ENCODE measurements at places on chromosomes 13 and 19.

- no peak for DNase-seq
These were observed 99.5 kb upstream of the SPATA13 start for GRCh38 chr13:24060993-24061392.

DNA sequence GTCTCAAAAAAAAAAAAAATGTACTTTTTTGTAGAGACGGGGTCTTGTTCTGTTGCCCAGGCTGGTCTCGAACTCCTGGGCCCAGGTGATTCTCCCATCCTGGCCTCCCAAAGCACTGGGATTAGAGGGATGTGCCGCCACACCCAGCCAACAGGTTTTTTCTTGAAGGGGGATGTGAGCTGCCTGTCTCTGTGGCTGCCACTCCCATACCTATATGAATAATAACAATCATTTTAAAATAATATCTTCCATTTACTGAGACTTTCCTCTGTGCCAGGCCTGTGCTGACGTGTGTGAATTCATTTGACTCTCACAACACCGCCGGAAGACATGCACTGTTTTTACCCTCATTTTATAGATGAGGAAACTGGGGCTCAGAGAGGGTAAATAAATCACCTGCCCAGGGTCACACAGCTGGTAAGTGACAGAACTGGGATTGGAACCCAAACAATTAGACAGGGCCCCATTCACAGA lies 7.2 kb upstream of the BCL3 start:
- DNase-seq: no peak

- no peak for DNase-seq
These were observed 36.2 kb upstream of the LPAR6 start for GRCh38 chr13:48448959-48449614.

- DNase-seq: no peak
These were observed 373.1 kb downstream of the DIAPH3 start for GRCh38 chr13:59790626-59791025.

- no peak for DNase-seq
These were observed 45.0 kb upstream of the TDRD3 start for GRCh38 chr13:60351855-60352615.

- DNase-seq: no peak
These were observed 7.8 kb downstream of the ANKLE1 start for GRCh38 chr19:17289489-17289888.

DNA sequence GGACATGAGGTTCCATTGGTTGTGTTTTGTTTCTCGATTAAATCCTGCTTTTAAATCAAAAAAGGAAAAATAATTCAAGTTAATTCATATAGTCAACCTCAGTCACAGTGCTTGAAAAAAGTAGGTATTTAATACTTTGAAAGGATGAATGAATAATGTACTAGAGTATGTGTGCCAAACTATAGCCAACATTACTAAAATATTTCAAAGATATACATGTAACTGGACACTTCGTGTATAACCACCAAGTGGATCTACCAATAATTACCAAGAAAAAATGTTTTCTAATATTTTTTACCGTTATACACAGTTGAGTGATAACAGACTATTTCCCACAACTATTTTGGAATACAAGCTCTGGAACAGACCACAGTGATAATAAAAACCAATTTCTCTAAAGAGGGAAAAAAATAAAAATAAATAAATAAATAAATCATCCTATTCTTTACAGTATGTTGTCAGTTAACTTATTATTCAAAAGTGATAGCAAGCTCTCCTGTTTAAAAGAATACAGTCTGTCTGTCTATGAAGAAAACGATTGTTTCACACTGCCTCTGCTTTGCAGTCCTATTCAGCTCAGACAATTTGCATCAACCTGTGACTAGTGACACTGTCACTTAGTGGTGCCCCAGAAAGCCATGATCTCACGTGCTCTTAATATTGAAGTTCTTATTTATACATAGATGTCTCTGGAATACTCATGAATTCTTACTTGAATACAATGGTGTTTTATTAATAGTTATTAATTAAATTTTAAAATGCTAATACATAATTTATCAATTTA lies 58.2 kb downstream of the UBL3 start:
- DNase-seq: no peak

- no peak for DNase-seq
These were observed 490.0 kb upstream of the SGCG start for GRCh38 chr13:22690756-22691155.

DNA sequence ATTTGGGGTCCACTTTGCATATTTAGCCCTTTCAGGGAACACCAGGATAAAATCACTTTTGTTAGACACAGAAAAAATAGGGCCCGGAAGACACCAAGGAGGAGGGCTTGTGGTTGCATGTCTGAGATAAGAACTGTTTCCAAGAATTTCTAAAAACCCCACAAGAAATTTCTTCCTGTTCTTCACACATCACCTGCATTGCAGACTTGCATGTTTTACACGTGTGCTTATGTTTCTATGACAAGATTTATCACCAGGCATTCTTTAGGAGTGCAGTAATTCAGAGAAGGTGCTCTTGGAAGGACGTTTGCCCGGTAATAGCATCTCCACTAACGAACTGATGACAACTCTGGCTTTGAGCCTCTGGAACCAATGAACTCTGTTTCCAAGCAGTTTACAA lies 7.1 kb upstream of the ACTL9 start:
- no peak for DNase-seq

DNA sequence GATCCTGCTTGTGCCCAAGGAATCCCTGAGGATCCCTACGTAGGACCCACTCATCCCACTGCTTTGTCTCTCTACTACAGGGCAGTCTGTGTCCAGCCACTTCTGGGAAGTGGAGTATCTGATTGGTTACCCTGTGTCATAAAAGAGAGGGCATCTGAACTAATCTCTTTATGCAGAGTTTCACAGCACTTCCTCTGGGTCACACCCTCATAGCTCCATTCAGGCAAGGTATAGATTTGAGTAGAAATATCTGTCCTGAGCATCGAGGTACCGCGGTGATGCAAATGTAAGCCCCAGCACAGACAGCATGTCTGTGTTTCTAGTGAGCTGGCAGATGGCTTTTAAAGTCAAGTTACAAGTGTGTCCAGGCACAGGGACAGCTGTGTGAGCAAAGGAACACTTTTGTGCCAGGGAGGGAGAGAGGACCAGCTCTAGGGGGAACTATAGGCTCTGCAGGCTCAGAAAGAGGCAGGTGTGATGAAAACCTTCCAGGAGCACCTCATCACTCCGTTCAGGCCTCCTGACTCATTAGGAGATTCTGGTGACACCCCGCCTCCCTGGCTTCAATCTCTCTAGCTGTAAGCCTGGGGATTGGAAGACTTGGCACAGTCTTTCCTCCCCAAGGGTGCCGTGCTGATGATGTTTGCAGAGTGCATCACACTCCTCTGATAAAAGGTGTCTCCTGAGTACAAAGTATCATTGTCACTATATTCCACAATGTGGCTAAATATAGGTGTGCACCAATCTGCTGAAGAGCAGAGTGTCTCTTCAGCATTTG lies 84.3 kb upstream of the UBL3 start:
- DNase-seq: no peak

- no peak for DNase-seq
These were observed 1019.0 kb downstream of the DIAPH3 start for GRCh38 chr13:59144700-59145099.

GRCh38 chr13:106496072-106496997 lies 39.1 kb downstream of the EFNB2 start:
- DNase-seq: peak; percentile 68

DNA sequence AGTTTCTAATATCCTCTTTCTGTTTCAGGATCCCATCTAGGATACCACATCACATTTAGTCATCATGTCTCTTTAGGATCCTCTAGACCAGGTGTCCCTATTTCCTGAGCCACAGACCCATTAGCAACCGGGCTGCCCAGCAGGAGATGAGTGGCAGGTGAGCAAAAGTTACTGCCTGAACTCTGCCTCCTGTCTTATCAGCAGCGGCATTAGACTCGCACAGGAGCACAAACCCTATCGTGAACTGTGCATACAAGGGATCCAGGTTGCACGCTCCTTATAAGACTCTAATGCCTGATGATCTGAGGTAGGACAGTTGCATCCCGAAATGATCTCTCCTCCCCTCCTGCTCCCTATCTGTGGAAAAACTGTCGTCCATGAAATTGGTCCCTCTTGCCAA lies 7.8 kb upstream of the CEBPG start:
- no peak for DNase-seq

- DNase-seq: no peak
These were observed 14.6 kb upstream of the RPS15 start for GRCh38 chr19:1423436-1424191.

- no peak for DNase-seq
These were observed 2.7 kb downstream of the PRKACA start for GRCh38 chr19:14114854-14115253.

GRCh38 chr13:25112695-25113255 lies 16.8 kb downstream of the PABPC3 start:
- DNase-seq: no peak

GRCh38 chr19:34041925-34042521 lies 130.3 kb upstream of the LSM14A start:
- DNase-seq: no peak

GRCh38 chr13:108408672-108409071 lies 139.2 kb downstream of the TNFSF13B start:
- DNase-seq: no peak

DNA sequence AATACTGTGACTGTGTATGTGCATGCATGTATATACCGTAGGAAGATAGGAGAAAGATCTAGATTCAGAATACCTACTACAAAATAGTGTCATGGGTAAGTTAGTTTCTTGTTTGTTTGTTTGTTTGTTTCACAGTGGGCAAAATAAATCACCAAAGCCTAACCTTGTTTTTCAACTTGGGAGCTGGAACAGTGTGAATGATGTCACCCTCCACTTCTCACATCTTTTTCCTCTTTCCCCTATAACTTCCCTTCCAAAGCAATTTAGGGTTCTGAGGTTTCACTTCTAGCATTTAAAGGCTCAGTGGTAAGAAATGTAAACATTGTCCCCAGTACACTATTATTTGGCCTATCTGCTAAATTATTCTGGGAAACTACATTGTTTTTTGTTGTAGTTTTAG lies 5.4 kb downstream of the KCTD4 start:
- DNase-seq: no peak

- DNase-seq: no peak
These were observed 221.3 kb downstream of the MYO16 start for GRCh38 chr13:108850691-108851090.

DNA sequence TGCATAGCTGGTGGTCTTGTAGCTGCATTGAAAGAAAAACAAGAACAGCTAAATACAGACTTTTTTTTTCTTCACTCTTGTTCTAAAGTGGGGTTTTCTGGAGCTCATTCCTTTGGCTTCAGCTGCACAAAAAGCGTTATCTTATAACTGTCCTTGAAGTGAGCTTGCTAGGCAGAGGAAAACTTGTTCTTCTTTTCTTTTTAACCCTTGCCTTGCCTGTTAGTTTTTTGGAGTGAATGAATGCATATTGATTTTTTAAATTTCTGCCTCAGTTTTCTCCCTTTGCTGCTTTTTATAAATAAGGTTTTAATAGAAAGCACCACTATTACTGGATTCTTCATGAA lies 1.5 kb downstream of the ZNF765 start:
- DNase-seq: no peak

DNA sequence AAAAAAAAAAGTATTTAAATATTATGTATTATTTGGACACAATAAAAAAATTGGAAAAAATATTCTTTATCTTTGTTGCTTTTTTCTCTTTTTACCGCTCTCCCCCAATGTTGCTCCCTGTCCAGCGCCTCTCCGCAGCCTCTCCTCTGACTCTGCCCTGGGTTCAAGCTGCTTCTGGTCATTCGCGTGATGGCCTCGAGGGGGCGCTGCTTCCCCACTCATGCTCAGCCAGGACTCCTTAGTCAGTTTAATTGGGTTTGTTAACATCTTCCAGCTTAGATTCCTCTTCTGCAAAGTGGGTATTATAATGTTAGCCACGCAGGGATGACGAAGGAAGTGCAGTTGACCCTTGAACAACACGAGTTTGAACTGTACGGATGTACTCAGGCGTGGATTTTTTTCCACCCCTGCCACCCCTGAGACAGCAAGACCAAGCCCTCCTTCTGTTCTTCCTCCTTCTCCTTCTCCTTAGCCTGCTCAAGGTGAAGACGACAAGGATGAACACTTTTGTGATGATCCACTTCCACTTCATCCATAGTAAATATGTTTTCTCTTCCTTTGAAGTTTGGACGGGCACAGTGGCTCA lies 4.9 kb upstream of the NWD1 start:
- DNase-seq: peak; percentile 13

DNA sequence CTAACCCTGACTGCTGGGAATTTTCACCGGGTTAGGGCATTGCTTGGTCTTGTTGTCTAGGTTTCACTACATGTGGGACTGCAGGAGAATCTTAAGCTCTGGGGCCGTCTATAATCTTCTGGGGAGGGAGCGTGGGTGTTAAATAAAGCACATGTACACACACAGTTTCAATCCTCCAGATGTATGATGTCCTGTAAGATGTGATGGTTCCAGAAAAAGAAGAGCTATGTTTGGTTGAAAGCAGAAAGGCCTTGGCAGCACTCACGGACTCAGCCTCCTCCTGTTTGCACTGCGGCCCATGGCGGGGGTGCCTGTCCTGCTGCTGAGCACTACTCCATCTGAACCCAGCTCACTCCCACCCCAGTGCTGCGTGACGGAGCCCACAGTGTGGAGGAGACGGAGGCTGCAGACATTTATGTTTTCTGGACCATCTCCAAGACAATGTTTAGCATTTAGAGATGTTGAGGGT lies 343.5 kb downstream of the TEX29 start:
- DNase-seq: no peak

- no peak for DNase-seq
These were observed 42.5 kb upstream of the INTS6 start for GRCh38 chr13:51495316-51495715.

DNA sequence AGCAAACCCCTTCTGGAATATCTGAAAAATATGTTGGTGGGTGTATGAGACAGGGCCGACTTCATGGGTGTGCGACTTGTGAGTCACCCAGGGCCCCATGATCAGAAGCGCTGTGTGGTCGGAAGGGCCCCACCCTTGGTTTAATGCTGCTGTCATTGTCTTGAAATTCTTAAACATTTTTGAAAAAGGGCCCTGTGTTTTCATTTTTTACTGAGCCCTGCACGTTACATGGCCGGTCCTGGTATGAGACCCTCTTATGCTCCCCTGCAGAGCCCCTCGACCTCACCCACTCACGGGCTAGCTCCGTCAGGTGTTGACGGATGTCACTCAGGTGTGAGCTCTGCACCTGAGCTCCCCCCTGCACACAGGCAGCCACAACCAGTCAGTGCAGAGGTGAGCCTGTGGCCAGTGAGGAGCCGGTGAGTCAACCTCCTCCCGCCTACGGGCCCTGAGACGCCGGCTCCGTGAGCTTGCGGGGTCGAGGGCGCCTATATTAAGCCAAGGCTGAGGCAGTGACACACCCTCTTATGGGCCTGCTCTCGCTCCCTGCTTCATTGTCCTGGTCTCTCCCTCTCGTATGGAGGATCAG lies 27.7 kb downstream of the GADD45B start:
- DNase-seq: no peak

DNA sequence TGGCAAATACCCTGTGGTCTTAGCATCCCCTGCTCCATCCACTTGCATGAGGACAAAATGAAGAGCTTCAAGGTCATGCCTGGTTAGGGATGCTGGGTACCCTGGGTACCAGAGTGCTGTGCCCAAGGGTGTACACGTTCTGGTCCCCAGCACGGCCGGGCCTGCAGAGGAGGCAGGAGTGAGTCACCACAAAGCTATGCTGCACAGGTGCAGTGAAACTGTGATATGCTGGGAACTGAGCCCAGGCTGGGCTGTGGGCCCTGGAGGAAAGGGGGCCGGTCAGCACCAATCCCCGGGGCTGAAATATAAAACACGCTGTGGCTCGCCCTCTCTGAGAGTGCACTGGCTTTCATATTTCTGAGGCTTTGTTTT lies 95.1 kb downstream of the TSHZ3 start:
- no peak for DNase-seq

- no peak for DNase-seq
These were observed 40.2 kb downstream of the BRD4 start for GRCh38 chr19:15292140-15292539.

Data from NCI-H1436 (cell line).